CD4-positive, CD25-positive, alpha-beta regulatory T cell (primary cell): ENCODE measurements at places on chromosomes 4 and X. TPM values are rescaled to one million over a fixed set of nuclear protein-coding genes. Genes with fewer than 3 reads are reported as not detected.

DNA sequence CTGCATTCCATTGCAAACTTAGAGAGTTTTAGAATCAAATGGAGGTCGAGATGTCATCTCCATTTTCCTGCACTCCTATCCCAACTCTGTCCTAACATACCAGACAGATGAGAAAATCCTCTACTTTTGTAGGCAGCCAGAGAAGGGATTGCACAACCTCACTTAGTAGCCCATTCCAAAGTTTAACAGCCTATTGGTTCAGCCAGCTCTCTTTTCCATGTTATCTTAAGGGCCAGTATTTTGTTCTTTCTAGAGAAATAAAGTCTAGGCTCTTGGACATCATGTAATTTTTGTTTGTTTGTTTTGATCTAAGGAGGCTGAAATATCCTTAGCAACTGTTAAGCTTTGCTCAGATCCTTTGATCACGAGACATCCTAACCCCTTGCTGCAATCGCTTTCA lies 173.0 kb downstream of the COX18 start:
- DNase-seq, result no peak

DNA sequence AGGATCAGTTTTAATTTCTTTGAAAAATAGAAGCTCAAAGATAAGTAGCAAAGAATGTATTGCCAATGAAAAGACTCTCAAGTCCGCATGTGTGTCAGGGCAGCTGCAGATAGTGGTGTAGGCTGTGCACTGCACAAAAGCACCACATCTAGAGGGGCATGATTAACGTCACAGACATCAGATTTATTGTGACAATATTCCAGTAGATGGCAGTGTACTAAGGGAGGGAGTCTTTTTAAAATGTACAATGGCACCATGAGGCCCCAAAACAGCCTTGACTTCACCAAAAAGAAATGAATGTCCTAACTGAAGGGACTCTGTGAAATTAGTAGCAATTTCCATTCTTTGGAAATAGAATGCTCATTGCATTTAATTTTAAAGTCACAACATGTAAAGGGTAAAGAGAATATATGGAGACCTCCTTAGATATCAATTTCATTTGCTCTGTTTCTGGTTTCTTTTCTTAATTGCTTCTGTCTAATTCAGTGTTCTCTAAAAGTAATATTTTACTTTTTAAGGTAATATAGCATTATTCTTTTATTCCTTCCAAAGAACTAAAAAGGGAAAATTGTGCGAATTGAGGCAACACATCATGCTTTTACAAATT lies 98.4 kb downstream of the ZNF827 start:
- DNase-seq, result peak; percentile 28

DNA sequence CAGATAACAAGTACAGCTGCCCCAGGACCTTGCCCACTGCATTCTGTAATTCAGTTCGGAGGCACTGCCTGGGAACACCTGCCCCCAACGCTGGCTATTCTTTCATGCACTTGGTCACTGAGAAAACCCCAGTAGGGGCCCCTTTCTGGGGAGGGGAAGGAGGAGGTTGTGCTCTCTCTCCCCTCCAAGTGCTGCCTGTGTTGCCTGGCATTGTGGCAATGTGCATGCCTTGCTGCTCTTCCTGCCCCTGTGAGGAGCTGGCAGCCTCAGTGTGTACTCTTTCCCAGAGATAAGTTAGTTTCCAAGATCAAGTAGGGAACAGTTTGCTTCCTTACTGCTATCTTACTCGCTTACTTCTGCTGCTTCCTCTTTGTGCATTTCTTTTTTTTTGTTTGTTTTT lies 90.8 kb downstream of the AASDH start:
- no peak for DNase-seq

The SPATA18 gene
- total RNA-seq, result not detected

The SRPX2 gene
- not detected for total RNA-seq

The FAM53A gene
- 1.8 TPM for total RNA-seq
